ENCODE measurements at places on chromosomes 5 and 9.

DNA sequence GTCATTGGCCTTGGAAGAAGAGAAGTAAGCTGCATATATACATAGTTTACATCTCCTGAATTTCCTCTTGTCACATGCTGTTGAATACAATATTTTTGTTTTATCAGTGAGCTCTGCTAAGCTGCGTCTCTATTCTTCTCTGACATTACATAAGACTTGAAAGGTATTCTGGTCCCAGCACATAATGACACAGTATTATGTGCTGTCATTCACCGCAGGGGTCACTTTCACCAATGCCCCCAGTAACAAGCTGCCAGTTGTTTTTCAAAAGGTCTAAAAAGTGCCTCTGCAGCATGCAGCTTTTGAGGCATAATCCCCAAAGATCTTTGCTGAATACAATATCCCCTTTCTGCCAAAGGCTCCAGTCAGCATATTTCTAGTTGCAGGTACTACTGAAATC is 349.0 kb upstream of the FAM174A start:
- no peak for DNase-seq

DNA sequence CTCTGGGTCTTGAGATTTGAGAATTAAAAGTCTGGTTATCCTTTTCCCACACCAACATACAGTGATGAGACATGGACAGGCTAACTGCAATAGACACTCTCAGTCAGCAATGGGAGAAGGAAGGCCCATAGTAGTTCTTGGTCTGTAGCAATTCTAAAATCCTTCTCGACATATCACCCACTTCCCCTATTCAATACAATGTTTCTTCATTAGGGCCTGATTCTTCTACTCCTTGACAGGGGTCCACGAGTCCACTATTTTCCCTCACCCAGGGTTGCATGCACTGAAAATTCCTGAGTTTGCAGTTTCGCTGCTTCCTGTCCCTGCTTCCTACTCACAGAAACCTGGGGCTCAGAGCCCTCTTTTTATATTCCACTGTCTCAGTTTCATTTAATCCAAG is 402.8 kb downstream of the MAT2B start:
- no peak for DNase-seq

- DNase-seq = no peak
Observed at GRCh38 chr5:106874531-106874930, 796.2 kb downstream of the EFNA5 start.

- DNase-seq = no peak
Observed at GRCh38 chr5:173114536-173114935, 29.8 kb upstream of the BNIP1 start.
